AML-193 (cell line): ENCODE measurements at places on chromosomes 1 and 21.

- DNase-seq: no peak
These were observed 86.0 kb downstream of the FOXD2 start for GRCh38 chr1:47523835-47524215.

GRCh38 chr1:31952825-31953220 lies 14.7 kb upstream of the PTP4A2 start:
- DNase-seq: no peak

- DNase-seq: no peak
These were observed 8.9 kb upstream of the SLC25A33 start for GRCh38 chr1:9530320-9530719.

DNA sequence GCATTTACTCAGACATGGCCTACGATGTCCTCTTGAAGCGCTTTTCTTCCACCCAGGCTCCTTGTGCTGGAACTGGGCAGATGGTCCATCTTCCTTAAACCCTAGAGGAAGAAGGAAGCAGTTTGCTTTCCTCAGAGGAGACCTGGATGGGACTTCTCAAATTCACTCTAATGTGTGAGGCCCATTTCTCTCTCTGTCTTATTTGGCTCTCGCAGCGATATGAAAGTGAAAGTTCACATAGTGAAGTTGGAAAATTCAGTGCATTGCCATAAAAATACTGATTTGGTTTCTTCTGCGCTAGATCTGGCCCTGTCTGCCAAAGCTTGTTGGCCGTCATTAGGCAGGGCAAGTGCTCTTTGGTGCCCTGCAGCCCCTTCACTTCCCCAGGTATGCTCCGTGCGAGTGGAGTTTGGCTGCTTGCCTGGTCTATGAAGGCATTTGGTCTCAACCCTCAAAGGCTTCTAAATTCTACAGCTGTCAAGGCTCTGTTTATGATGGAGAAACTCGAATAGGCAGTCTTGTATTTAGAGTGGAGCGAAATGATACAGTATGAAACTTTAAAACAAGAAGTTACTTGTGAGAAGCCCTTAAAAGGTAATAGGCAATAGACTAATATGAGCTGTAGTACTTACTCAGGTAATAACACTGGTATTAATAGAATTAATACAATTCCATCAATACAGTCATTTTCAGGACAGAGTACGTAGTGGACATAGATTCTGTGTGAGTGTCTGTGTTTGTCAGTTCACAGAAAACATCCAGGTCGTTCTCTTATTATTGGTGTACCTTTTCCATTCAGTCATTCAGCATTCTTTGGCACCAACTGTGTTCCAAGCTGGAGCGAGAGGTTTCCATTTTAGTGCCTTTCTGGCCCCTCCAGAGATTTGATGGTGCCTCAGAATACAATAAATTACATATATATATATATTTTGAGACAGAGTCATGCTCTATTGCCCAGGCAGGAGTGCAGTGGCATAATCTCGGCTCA lies 20.5 kb downstream of the SZRD1 start:
- DNase-seq: no peak

- DNase-seq: peak; percentile 22
These were observed 10.0 kb downstream of the LRRC53 start for GRCh38 chr1:74502432-74502831.

DNA sequence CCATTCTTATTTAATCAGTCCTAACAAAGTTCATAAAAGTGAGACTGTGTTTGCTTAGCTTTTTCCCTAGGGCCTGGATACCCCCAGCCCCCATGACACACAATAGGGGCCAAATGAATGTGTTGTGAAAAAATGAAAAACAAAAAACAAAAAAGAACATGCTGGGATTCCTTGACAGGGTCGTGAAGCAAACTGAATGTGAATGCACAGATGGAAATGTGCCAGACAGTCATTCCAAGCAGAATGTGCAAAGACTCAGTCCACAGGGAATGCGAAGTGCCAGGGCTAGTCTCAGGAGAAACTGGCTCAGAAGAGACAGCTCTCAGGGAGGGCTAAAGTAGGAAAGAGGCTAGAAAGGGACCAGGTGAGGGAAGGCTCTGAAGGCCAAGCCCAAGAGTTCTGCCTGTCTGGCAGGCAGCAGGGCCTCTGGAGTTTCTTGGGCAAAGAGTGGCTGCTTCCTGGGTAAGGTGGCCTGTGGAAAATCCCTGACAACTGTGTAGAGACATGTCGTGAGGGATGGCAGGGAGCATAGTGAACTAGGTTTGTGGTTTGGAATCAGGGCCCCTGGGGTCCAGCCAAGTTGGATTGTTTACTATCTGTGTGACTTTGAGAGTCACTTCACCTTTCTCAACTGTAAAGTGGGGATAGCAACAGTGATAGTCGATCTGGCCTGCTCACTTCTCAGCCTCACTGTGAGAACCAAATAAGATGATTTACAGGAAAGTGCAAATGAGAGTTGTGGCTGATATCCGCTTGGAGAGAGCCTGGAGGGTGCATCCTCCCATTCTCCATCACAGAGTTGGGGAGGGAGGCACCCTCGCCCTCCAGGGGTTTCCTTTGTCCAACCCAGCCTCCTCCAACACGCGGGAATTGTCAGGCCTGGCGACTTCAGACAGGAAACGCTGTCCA lies 1.2 kb upstream of the ADAM15 start:
- DNase-seq: no peak

- DNase-seq: no peak
These were observed 17.3 kb downstream of the SLAMF1 start for GRCh38 chr1:160629286-160630210.

DNA sequence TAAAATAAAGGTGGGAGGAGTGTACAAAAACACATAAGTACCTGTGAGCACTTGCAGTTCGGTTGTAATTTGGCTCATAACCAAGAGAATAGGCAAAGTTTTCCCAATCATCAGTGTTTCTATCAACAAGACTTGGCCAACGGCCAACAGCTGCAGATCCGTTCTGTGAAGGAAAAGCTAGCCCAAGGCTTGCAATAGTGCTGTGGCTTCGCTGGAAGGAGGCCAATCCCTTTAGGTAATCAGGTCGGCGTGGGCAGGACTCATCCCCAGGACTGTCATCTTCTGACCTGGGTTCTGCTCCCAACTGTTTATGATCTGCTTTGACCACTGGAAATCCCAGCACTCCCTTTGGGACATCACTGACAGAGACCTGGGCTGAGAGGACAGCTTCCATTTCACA lies 107.8 kb downstream of the LYST start:
- no peak for DNase-seq
